ENCODE measurements at places on chromosomes 1 and 21. TPM values are rescaled to one million over a fixed set of nuclear protein-coding genes. Genes with fewer than 3 reads are reported as not detected.

DNA sequence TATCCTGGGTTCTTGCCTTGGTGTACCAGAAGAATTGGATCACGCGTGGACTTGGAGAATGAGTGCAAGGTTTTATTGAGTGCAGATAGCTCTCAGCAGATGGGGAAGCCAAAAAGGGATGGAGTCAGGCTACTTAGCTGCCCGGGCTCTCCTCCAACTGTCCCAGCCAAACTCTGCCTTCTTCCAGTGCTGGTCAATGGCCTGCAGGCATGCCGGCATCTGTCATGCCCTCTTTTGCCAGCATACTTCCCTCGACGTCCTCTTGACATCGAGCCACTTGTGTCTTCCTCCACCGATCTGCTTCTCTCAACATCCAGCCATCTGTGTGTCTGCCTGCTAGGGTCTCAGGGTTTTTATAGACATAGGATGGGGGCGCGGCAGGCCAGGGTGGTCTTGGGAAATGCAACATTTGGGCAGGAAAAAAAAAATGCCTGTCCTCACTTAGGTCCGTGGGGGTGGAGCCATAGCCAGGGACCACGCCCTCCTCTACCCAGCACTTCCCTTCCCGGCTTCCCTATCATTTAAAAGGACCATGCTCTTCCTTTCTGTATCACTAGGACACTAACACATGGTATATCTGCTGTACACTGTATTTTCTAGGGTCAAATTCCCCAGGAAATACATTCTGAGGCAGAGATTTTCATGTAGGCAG lies 47.0 kb upstream of the BCAR3 start:
- DNase-seq: no peak

DNA sequence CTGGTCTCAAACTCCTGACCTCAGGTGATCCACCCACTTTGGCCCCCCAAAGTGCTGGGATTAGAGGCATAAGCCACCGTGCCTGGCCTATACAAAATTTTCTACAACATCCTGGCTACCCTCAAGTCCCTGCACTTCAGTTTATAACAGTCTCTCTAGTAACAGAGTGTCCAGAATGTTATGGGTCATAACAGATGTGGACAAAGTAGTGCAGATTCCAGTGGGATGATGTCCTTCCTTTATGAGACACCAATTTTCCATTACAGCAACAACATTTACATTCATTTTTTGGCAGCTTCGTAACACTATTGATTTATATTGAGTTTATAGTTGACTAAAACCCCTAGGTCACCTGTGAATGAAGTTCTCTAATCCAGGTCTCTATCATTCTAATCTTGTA lies 429.4 kb upstream of the PTBP2 start:
- DNase-seq: no peak

GRCh38 chr1:11600836-11601235 lies 53.4 kb downstream of the FBXO2 start:
- no peak for DNase-seq

The GPR37L1 gene
- 0.11 TPM for polyA plus RNA-seq

Measured in pancreas (tissue), 10 donors.